Progenitor cell of endocrine pancreas (in vitro differentiated cells): ENCODE measurements at places on chromosomes 1 and 21. TPM values are rescaled to one million over a fixed set of nuclear protein-coding genes. Genes with fewer than 3 reads are reported as not detected.

- H3K4me3 ChIP-seq, result no peak overlapping the region
- no peaks in the 10 kb centered on the region for H3K36me3 ChIP-seq
- DNase-seq, result no peak
- H3K27ac ChIP-seq, result no peak overlapping the region
- H3K27me3 ChIP-seq, result no peaks in the 10 kb centered on the region
- H3K4me1 ChIP-seq, result no peaks in the 10 kb centered on the region
Measured at GRCh38 chr1:121483961-121484424, 299.2 kb downstream of the SRGAP2C start.

- H3K27me3 ChIP-seq, result peaks cover 7% of the 10 kb centered on the region
- no peak for DNase-seq
- H3K4me3 ChIP-seq, result no peak overlapping the region
- H3K4me1 ChIP-seq, result peaks cover 23% of the 10 kb centered on the region
- no peaks in the 10 kb centered on the region for H3K36me3 ChIP-seq
Measured at GRCh38 chr1:29500651-29501050, 264.3 kb downstream of the PTPRU start.

- no peaks in the 10 kb centered on the region for H3K27me3 ChIP-seq
- DNase-seq, result no peak
- H3K27ac ChIP-seq, result peak overlapping the region; percentile 79
- peaks cover 72% of the 10 kb centered on the region for H3K4me1 ChIP-seq
Measured at GRCh38 chr21:15061279-15061678, 3.5 kb downstream of the NRIP1 start.

DNA sequence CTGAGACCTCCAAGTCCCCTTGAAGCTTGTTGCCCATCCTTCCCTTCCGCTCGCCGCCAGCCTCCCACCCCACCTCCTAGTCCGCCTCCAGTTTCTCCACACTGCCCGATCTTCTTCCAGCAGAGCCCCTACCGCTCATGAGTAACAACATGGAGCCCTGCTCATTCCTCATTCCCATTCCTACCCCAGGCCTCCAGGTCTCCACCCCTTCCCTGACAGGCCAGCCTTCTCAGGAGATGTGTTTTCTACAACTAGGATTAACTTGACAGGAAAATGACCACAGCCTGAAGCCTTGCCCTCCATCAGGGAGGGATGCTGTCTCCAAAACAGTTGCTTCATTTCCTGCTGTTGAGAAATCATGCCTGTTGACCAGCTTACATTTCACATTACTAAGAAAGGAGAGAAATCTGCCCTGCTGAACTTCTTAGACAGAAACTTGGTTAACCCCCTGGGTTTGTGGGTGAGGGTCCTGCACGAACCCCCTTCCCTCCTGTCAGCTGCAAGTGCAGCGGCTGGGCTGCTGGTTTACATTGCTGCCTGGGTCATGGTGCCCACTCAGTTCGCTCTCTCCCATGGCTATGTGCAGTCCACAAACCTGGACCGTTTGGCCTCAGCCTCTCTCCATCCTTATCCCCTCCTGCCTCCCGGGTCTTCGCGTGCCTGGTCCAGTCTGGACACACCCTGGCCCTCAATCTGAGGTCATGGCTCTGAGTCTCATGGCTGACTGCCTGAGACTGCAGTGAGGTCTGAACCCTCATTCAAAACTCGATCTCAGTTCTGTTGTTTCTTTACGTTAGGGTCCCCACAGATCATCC is 16.1 kb upstream of the CHI3L1 start:
- H3K27ac ChIP-seq, result no peak overlapping the region
- peaks cover 73% of the 10 kb centered on the region for H3K27me3 ChIP-seq
- no peak for DNase-seq
- no peak overlapping the region for H3K4me3 ChIP-seq
- H3K36me3 ChIP-seq, result no peaks in the 10 kb centered on the region

- H3K27me3 ChIP-seq, result peaks cover 5% of the 10 kb centered on the region
- no peak overlapping the region for H3K4me3 ChIP-seq
- H3K4me1 ChIP-seq, result peaks cover 10% of the 10 kb centered on the region
- no peak overlapping the region for H3K27ac ChIP-seq
Measured at GRCh38 chr1:55235722-55236121, 20.6 kb upstream of the USP24 start.

DNA sequence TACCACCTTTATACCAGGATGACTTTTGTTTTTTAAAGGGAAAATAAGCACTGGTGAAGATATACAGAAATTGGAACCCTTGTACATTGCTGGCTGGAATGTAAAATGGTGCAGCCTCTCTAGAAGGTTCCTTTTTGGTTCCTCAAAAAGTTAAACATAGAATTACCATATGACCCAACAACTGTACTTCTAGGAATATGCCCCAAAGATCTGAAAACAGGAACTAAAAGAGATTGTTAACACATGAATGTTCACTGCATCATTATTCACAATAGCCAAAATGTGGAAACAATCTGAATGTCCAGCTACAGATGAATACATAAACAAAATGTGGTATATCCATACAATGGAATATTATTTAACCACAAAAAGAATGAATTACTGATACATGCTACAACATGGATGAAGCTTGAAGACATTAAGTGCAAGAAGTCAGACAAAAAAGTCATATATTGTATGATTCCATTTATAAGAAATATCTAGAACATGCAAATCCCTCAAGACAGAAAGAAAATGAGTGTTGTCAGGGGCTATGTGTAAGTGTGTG is 84.9 kb upstream of the DMRTA2 start:
- no peak overlapping the region for H3K4me3 ChIP-seq
- H3K4me1 ChIP-seq, result no peaks in the 10 kb centered on the region
- H3K27me3 ChIP-seq, result no peaks in the 10 kb centered on the region
- H3K27ac ChIP-seq, result no peak overlapping the region

- H3K36me3 ChIP-seq, result peaks cover 33% of the 10 kb centered on the region
- no peak overlapping the region for H3K27ac ChIP-seq
- H3K4me3 ChIP-seq, result no peak overlapping the region
- no peak for DNase-seq
Measured at GRCh38 chr1:225396357-225396756, 31.5 kb downstream of the LBR start.

GRCh38 chr1:37704966-37705365 is 12.7 kb downstream of the CDCA8 start:
- H3K4me3 ChIP-seq, result no peak overlapping the region
- no peak overlapping the region for H3K27ac ChIP-seq
- peaks cover 10% of the 10 kb centered on the region for H3K36me3 ChIP-seq

GRCh38 chr1:46517932-46518498 is 28.4 kb downstream of the DMBX1 start:
- no peak for DNase-seq
- peaks cover 21% of the 10 kb centered on the region for H3K4me1 ChIP-seq
- no peak overlapping the region for H3K4me3 ChIP-seq
- H3K36me3 ChIP-seq, result no peaks in the 10 kb centered on the region

- H3K4me1 ChIP-seq, result peaks cover 3% of the 10 kb centered on the region
- DNase-seq, result no peak
- H3K27me3 ChIP-seq, result peaks cover 6% of the 10 kb centered on the region
- H3K4me3 ChIP-seq, result no peak overlapping the region
- no peak overlapping the region for H3K27ac ChIP-seq
Measured at GRCh38 chr1:34060187-34060730, 104.8 kb downstream of the CSMD2 start.

DNA sequence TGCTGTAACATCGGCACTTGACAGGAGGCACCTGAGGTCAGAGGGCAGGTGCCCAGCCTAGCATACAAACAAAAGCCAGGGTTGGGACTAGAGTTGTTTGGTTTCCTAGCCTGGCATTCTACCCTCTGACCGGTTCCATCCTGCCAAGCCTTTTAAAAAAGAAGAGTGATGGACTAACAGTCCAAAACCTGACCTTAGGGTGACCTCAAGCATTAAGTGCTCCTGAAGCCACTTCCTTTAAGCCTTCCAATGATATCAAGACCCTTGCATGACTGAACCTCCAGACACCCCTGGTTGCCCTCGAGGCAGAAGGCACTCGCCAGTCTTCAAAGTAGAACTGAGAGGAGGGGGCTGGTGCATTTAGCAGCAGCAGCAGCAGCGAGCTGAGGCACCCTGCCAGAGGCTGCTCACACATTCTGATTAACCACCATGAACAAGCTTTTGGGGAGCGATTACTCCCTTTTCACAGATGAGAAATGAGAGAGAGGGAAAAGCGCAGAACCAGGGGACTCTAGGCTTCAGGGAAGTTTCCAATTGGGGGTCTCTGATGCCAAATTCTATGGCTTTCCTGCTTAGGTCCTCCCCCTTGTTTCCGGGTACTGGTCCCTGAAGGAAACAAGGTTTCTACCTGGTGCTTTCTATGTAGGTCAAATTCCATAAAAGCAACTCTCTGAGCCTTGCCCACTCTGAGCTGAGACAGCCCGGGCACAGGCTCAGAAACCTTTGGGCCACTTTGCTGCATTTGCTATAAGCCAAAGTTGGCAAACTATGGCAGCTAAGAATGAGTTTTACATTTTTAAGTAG is 9.2 kb downstream of the SLC2A1 start:
- no peaks in the 10 kb centered on the region for H3K27me3 ChIP-seq
- peaks cover 11% of the 10 kb centered on the region for H3K4me1 ChIP-seq
- no peak for DNase-seq
- H3K36me3 ChIP-seq, result peaks cover 1% of the 10 kb centered on the region
- H3K27ac ChIP-seq, result peak overlapping the region; percentile 87

DNA sequence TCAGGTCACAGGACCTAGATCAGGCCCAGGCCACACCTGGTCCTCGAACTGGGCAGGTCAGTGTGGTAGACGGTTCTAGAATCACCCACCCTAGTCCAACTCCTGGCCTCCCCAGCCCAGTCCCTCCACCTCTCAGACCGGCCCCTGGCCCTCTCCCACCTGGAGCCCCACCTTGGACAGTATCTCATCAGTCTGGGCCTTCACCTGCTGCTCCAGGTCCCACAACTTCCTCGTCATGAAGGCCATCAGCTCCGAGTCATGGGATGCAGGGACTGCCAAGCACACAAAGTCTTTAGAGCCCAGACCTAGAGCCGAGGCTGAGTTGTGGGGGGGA is 8.7 kb downstream of the UBXN11 start:
- H3K27me3 ChIP-seq, result no peaks in the 10 kb centered on the region
- no peak overlapping the region for H3K27ac ChIP-seq
- H3K36me3 ChIP-seq, result peaks cover 4% of the 10 kb centered on the region
- DNase-seq, result no peak
- H3K4me3 ChIP-seq, result no peak overlapping the region
- no peaks in the 10 kb centered on the region for H3K4me1 ChIP-seq

Gene NOS1AP
- total RNA-seq, result 5.6 and 6.0 TPM in 2 replicates

Gene ESRRG
- 8.3 and 9.6 TPM in 2 replicates for total RNA-seq

Gene UMODL1
- total RNA-seq, result 0.19 TPM in 1 of 2 replicates, not detected in the other

Gene TXLNA
- 55.2 and 55.6 TPM in 2 replicates for total RNA-seq

Gene FLG2
- not detected in 2 replicates for total RNA-seq

Gene SESN2
- total RNA-seq, result 22.2 and 25.8 TPM in 2 replicates

Gene CNR2
- total RNA-seq, result not detected in 2 replicates

Gene KIRREL1
- total RNA-seq, result 43.8 and 46.3 TPM in 2 replicates

Gene OR2T29
- total RNA-seq, result not detected in 2 replicates

Gene S100A4
- total RNA-seq, result 7.6 and 11.1 TPM in 2 replicates

Gene RFX5
- 96.0 and 97.5 TPM in 2 replicates for total RNA-seq
